ENCODE measurements at places on chromosomes 5 and 9.

GRCh38 chr9:495739-496138 lies 281.1 kb downstream of the DOCK8 start:
- no peak for DNase-seq

GRCh38 chr5:89458332-89458656 lies 575.3 kb upstream of the MEF2C start:
- DNase-seq = no peak

DNA sequence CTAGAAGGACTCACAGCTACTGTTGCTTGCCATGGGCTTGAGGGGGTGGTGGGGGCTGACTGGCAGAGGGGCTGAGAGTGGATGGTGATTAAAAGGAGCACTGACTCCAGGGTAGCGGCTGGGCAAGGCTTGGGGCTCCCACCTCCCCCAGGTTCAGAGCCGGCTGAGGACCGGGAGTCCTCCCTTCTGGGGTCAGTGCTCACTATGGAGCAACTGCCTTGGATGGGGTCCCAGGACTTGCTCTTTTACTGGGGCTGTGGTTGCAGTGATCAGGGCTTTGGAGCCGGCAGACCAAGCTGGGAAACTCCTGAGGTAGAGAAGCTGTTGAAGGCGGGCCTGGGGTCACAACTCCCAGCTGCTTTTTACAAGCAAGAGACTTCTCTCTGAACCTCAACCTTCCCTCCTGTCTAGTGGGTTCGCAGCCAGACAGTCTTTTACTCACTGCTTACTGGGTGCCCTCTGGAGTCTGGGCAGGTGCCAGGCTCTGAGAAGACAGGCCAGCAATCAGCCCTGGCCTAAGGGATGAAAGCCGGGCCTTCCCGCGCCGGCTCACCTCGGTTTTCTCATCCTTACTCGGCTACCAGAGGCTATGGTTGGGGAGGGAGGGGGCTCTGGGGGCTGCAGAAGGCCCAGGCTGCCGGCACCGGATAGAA lies 795 bp upstream of the ASS1 start:
- DNase-seq = no peak

GRCh38 chr5:74064225-74064624 lies 438.2 kb downstream of the ARHGEF28 start:
- DNase-seq = no peak

DNA sequence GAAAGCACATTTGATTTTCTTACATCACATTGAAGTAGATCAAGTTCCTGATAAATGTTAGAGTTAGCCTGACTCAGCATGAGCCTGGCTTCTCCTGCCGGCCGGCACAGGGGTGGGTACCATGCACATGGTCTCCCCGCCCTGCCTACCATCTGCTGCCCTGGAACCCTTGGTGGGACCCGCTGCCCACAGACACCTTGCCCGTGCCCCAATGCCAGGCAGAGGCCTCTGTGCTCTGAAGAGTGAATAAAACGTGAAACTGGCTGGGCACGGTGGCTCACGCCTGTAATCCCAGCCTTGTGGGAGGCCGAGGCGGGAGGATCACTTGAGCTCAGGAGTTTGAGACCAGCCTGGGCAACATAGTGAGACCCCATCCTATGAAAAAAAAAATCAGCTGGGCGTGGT lies 17.3 kb downstream of the EXD3 start:
- DNase-seq = no peak

DNA sequence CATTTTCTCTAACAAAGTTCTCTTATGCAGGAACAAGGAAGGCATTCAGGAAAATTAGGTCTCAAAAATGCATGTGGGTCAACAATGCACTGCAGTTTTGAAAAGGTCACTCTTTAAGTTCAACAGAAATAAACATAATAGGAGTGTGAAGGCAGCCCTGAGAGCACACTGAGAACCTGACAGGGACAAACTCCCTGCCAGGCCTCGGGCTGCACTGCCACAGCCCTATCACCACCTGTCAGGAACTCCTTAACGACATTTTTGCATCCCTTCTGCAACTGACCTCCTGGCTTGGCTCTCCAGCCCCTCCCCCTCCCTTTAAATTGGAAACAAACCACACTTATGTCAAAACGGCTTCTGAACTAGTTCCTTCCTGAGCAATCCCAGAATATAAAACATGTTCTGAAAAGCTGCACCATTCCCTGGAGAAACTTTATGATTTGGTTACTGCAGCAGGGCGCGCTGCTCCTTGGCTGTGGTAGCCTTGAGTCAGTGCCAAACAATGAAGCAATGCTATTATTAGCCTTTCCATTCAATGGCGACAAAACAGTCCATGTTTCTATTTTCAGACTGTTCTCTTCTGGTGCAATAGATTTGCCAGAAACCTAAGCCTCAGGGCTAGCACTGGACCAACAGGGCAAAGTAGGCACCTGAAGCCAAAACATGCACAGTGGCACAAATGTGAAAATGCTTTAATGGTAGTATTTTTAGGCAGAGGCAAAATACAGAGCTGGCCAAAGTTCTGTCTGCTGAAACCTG lies 160.1 kb upstream of the ZNF608 start:
- peak; percentile 80 for DNase-seq

DNA sequence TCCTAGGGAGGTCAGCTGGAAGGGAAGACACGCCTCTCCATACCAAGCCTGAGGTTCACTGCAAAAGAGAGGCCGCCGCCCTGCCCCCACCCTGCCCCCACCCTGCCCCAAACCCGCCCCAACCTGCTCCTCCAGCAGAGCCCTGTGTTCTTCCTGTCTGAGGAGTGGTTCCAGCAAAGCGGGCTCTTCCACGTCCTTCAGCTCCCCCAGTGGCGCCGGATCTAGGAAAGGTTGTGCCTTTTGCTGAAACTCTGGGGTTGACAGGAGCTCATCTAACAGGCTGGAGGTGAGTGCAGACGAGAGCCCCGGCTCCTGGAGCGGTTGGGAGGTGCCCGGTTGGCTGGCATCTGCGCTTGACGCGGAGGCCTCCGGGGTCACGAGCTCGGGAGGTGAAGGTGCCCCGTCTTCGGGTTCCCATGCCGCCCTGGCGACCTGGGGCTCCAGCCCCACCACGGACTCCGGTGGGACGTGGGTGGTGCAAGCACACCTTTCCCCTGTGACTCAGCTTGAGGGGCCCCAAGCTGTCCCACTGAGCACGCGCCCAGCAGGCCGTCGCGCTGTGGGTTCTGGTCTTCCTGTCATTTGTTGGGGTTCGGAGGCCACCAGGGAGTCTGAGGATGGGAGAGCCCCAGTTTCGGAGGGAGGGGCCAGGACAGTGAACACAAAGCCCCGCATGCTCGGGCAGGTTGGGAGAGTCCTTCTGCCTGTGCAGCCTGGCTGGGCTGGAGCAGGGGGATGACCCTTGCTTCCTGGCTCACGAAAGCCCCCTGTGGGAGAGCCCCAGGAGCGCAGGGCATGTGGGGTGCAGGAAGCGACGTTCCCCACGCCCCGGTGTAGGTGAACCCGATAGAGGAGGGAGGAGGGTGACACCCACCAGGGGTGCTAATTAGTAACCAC lies 1467.1 kb downstream of the FOXD4L5 start:
- peak; percentile 3 for DNase-seq

DNA sequence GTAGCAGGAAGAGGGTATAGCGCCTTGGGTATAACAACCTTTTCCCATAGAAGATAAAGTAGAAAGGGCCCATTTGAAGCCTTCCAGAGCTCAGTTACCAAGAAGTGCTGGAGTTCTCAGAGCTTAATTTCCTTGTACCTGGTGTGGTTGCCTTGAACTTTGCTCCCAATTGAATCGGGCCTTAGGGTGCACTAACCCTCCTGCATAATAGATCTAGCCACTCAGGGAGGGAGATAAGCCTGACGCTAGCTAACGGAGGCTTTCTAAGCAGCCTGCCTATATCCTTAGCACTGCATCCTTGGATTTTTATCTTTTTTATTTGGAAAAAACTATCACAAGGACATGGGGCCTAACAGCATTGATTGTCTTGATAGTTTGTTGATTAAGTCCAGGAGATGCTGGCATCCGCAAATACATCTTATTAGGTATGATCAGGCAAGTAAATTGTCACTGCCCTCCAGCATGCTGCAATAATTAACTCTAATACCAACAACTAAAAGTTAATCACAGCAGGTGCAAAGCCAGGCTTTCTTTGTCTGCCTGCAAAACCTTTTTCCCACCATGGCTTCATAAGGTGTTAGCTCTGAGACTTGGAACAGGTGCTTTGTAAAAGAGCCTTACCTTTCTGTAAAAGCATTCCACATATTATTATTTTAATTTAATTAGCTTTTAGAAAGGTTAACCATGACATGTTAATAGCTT lies 199.4 kb downstream of the SREK1 start:
- DNase-seq = no peak

DNA sequence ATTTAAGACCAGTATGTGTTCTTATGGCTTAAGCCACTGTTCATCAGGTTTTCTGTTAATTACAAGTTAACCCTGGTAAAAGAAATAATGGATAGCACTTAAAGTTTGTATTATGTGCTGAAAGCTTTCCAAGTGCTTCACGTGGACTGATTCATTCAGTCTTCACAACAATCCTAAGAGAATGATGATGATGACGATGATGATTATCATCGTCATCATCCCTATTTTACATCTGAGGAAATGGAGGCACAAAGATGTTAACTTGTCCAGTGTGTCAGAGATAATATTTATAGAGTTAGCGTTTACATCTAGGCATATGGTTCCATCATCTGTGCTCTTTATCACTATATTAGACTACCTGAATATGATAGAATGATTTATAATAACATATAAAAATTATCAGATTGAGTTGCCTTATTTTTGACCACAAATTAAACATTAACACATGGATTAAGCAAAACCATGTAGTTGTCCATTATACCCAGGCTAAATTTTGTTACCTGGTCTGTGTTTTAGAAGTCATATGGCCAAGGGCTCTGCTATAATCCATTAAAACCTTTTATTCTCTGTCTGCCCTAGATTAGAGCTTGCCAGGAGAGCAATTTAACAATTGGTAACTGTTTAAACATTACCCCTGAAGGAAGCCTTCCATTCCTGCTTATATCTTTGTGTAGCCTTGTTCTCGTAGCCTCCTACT lies 102.3 kb upstream of the MAP3K1 start:
- no peak for DNase-seq

- DNase-seq = peak; percentile 23
Observed at GRCh38 chr5:95836544-95836943, 14.0 kb upstream of the GLRX start.

DNA sequence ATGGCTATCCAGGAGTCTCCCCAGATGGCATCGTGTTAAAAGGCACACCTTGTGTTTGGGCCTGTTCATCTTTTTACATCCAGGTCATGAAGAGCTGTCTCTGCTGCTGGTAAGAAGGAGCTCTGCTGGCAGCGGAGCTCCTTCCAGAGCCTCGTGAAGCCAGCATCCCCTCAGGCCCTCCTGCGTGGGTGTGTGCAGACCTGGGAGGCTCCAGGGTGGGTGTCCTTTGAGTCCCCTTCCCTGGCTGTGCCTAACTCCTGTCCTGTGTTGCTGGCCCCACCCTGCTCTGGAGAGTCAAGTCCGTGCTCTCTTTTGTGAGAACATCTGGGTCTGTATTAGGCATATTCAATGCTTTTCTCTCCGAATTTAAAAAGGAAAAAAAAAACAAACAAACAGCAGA lies 149.6 kb upstream of the IRX2 start:
- no peak for DNase-seq

- DNase-seq = no peak
Observed at GRCh38 chr9:36725777-36726356, 153.2 kb downstream of the MELK start.

GRCh38 chr5:139904816-139905661 lies 109.4 kb downstream of the PSD2 start:
- DNase-seq = no peak

DNA sequence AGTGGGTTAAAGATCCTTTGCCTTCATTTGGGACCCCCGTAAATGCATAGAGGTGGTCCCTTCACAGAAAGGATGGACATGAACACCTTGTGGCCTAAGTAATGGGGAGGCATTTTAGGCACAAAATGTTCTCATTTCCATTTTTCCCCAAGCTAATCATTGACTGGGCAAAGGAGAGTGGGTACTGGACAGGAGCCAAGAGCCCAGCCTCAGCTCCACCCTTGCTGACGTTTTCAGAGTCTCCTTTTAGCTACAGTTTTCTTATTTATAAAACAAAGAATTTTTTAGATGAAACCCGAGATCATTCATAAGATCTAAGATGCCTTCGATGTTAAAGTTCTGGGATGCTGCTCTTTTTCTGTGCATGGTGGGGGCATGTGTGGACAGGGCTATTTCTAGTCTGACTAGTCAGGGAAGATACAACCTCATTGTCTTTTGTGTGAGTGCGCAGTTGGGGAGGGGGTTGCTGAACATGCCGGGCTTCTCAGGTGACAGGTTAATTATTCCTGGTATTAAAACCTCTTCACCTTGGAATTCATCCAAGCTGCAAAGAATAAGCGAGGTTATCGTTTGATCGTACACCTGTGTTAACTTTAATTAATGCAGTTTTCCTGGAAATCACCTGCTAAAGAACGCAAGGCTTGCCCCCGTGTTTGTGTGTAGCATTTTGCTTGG lies 48.4 kb downstream of the ADAMTS16 start:
- no peak for DNase-seq

- DNase-seq = peak; percentile 8
Observed at GRCh38 chr5:58972301-58972700, 389.4 kb downstream of the RAB3C start.

GRCh38 chr5:32047056-32047455 lies 127.1 kb downstream of the GOLPH3 start:
- DNase-seq = no peak

- DNase-seq = peak; percentile 38
Observed at GRCh38 chr9:77980622-77981021, 51.0 kb downstream of the GNAQ start.

DNA sequence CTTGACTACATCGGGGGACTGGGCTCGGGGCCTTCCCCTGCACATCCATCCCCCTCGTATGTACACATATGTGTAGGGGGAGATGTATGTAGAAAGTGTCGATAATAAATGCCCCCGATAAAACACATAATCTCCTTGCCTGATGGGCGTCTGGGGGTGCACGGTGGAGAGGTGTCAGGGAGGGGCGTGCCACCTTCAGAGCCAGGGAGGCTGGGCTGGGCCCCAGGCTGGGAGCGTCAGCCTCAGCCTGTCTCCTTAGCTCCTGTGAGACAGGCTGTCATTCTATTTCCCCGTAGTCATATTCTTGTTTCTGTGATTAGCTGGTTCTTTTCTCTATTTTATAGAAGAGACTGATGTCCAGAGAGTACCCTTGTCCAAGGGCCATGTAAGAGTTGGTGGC lies 4.7 kb upstream of the RXRA start:
- no peak for DNase-seq

DNA sequence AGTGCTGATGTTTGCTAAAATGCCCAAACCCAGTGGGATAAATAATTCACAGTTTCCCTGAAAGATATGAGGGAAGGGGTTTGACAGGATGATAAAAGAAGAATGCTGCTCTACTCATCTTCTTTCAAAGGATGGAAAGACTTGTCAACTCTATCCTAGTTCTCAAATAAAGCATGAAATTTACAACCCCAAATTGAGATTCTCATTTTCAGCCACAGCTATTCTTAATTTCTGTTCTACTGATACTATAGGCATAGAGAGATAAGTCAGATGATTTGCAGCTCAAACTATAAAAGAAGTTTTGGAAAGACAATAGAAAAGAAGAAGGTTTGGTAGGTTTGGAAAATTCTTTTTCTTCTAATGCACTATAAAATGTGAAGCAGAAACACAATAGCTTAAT lies 542.6 kb downstream of the CSNK1G3 start:
- no peak for DNase-seq

GRCh38 chr5:104146652-104147051 lies 584.1 kb upstream of the NUDT12 start:
- DNase-seq = no peak

GRCh38 chr9:106283769-106284168 lies 579.2 kb upstream of the ZNF462 start:
- DNase-seq = peak; percentile 22

Measured in AG10803 (cell line).